Hematopoietic multipotent progenitor cell treated with erythropoietin and hydrocortisone succinate and interleukin-3 and kit ligand, for 4 days (in vitro differentiated cells): ENCODE measurements at places on chromosomes 2 and 18.

- DNase-seq: no peak
These were observed 191.0 kb downstream of the ARL4C start for GRCh38 chr2:234305846-234306245.

GRCh38 chr2:109009920-109010610 lies 21.0 kb upstream of the EDAR start:
- DNase-seq: no peak

DNA sequence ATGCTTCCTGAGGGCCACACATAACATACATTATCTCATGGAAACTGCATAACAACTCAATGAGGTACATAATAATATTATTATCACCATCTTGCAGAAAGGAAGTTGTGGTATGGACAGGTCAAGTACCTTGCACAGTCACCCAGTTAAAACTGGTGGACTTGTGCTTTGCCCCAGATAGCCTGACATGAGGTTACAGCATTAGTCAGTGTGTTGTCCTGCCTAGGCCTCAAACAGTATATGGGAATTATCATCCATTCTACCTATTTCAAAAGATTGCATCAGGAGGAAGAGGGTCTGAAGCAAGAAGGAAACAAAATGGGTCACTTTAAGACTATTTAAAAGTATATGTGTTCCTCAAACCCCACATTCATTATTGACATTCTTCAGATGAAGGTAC lies 5.4 kb upstream of the ANTXR1 start:
- DNase-seq: peak; percentile 17

- peak; percentile 10 for DNase-seq
These were observed 31.1 kb downstream of the SPATS2L start for GRCh38 chr2:200337621-200338020.
